ENCODE measurements at places on chromosomes 5 and 9.

DNA sequence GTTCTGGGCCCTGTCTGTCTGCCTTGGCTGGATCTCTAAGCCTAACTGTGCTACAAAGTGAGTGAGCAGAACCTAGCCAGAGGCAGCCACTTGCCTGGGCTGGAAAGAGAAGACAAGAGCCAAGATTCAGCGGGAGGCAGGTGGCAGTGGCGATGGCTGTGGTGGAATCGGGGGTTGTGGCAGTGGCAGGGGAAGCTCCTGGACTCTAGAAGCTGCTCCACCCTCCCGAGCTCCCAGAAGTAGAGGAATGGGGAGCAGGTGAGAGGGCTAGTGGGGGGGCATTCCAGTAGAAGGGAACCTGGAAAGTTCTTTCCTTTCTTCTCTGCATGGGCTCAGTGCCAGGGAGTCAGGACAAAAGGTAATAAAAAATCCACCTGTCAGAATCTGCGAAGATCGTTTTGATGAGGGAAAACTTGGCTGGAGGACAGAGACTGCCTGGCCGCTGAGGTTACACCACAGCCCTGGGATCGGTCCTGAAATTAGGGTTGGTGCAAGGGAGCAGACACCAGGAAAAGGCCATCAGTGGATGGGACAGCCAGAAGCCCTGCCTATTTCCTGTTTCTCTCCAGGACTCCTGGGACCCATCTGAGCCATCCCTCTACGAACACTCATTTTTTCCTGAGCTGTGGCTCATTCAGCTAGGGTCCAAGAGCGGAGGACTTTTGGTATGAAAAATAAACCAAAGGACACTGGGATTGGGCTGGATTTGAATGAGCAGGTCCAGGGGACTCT, 1.6 kb downstream of the CRAT start:
- DNase-seq: no peak

DNA sequence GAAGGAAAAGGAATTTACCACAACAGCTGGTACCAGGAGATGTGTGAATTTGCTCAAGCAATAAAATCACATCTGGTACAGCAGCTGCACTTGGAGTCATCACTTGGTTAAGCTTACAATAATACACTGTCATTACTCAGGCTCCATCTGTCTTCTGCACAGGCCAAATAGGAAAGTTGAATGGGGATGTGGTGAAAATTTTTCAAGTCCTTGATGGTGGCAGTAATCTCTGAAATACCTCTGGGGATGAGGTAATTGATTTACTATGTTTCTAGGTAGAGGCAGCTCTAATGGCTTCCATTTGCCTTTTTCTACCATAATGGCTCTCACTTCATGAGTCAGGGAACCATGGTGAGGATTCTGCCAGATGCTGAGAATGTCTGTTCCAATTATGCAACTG, 206.8 kb upstream of the ATP10B start:
- DNase-seq: no peak

DNA sequence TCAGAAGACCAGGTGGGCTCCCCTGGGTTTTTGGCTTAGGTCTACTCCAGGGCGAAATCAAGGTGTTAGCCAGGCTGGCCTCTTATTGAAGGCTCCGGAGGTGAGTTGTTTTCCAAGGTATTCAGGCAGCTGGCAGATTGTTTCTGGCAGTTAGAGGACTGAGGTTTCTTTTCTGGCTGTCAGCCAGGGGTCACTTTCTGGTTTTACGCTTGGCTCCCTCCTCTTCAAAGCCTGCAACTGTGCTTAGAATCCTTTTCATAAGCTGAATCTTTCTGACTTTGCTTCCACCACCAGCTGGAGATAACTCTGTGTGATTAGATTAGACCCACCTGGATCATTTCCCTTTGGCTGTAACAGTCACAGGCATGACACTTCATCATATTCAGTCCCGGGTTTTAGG, 24.6 kb downstream of the RFK start:
- DNase-seq: no peak

- no peak for DNase-seq
These were observed 3.5 kb upstream of the NEK6 start for GRCh38 chr9:124254261-124254682.

- no peak for DNase-seq
These were observed 109.0 kb downstream of the BAAT start for GRCh38 chr9:101275769-101276250.

DNA sequence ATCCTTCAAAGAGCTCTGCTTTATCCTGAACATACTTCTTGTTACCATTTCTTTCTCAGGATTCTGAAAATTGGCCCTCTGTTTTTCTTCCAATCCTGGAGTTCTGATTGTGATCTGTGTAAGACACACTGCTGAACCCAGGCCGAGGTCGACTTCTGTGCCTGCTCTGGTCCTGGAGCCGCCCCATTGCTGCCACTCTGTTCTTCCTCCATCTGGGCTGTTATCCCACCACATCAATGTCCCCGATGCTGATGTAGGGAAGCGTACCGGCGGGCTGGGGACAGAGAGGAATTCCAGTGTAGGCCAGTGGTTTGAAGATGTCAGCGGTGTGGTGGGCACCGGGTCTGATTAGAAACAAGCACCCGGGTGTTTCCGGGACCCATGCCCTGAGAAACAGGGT, 102.5 kb downstream of the LIFR start:
- no peak for DNase-seq

DNA sequence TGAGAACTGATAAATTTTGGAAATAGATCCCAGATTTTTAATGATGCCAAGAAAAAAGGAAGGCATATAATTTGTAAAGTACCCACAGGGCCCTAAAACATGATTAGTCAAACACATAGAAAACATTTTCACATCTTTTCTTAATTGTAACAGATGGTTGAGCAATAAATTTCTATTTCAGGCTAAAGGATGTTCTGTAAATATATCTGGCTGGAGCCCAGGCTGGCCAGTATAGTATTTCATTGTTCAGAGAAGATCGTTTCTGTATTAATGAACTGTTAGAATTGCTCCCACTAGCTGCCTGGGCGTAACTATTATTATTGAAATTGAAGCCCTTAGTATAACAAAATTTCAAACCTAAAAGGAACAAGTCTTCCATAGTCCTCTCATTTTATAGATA, 105.3 kb upstream of the SMC2 start:
- DNase-seq: no peak

DNA sequence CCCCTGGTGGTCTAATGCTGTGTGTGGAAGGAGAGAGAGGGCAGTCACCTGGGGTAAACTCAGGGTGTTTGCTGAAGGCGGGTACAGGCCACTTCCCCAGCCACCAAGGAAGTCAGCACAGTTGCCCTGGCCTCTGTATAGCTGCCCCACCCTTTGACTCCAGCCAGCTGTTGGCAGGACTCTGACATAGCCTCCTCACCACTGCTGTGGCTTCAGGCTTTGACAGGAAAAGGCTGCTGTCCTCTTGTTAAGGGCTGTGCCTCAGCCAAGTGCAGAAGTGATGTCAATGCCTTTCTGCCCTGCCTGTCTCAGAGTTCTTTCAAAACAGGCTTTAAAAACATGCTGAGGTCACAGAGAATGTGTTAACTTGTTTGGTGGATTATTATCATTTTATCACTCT, 487.2 kb upstream of the KLF4 start:
- no peak for DNase-seq

- no peak for DNase-seq
These were observed 122.0 kb downstream of the GDNF start for GRCh38 chr5:37717613-37718431.

DNA sequence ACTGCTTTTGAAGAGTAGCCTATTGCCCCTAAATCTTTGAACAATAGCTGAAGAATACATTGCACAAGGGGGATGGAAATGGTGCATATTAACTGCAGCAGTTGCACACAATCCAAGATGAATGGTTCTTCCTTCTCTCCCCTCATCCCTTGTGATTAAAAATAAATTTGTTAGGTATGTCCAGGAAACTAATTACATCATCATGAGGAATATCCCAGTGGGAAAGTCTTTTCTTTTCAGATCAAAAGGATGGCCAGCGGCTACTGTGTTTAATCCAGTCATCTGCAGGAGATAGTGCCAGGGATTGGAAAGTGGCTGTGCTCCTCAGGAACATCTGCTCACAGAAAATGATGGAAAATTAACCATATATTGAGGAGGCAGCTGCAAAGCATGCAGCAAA, 508.4 kb upstream of the SEMA6A start:
- no peak for DNase-seq

DNA sequence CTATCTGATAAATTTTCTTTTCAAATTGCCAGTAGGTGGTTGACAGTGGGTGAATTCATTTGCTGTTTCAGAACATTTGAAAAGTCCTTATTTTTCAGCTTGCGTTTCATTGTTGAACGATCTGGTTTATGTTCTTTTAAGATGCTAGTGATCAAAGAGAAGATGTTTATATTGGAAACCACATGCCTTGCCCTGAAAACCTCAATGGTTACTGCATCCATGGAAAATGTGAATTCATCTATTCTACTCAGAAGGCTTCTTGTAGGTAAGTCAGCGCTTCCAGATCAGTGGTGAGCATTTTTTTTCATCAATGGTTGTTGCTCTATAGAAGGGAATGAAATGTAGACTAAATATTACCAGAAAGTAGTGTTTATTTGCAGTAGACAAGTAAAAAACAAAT, 16.6 kb upstream of the CAVIN4 start:
- DNase-seq: no peak

DNA sequence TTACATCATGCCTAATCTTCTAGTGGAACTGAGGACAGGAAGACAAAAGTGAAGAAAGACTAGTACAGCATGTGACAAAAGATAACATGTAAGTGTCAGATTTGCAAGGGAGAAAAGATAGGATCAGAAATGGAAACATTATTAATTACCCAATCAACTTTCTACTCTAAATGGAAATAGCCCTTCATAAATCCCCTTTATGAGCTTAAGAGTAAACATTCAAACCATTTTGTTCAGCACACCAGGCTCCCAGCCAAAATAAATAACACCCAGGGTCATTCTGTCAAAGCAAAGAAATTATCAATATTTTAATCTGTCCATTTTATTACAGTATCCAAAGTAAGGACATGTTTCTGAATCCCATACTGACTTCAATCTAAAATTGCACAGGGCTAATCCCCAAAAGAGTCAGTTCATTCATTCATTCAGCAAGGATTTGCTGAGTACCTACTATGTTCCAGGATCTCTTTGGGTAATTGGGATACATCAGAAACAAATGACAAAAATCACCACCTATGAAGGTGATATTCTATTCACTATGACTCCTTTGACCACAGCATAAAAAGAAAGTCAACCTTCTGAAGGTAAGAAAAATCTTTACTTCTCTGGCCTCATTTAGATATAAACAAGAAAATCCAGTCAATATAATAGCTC, 5.3 kb downstream of the PRELID2 start:
- no peak for DNase-seq

- DNase-seq: no peak
These were observed 338.2 kb downstream of the BNC2 start for GRCh38 chr9:16532272-16532671.

- DNase-seq: no peak
These were observed 243.5 kb downstream of the ENC1 start for GRCh38 chr5:74396913-74397622.

DNA sequence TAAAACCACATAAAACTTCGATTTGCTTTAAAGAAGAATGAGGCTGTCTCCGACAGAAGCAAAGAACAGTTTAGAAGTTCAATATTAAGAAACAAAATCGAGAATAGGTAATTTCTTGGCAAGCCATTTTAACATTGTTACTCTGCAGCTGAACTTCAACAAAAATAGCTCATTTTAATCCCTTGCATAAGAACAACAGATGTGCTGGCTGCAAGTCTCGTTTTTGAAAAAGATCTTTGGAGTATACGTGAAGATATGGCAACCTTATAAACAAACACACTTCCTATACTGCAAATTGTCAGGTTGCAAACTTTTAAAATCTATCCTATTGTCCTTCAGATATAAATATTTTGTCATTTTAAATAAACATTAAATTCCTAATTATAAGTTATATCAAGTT, 71.5 kb downstream of the FBN2 start:
- DNase-seq: no peak

DNA sequence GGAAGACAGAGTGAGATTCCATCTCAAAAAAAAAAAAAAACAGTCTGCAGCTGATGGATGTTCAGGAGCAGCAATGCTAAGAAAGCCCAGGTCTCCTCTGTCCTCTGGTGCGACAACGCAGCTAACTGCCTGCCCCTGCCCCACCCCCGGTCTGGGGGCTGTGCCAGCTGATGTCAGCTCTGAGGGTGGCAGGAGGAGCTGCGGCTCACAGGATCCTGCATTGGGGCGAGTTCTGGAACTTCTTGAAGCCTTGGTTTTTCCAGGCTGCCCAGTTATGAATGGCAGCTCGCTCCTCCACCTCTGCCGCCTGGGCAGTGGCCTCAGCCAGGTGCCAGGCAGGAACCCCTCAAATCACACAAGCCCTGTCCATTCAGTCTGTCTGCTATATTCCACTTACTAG, 113.5 kb downstream of the ROR2 start:
- no peak for DNase-seq

All from AG09309 (cell line).